ENCODE measurements at places on chromosomes 7 and 10.

DNA sequence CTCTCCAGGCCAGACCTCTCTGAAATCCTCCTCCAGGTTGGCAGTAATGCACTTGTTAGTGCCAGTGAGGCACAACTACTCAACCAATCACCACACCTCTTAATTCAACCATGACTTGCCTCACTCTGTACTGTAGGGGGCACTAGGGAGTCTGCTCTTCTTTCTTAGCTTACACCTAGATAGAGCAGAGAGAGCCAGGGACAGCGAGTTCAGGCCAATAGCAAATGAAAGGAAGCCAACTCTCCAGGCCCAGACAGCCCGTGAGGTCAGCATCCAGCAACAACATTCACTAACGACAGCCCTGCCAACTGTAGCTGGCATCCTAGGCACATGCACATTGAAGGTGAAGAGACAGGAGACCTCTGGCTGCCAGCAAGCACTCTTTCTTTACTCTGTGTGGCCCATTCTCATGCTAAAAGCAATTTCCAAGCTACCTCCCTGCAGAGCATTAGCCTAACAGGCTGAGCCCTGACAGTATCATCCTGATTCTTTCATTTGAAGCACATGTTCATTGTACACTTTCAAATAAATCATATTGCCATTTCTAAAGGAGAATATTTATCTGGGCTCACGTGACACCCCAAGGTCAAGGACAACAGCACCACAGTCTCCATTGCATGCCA is 136.3 kb downstream of the DPY19L1 start:
- no peak overlapping the region for H3K4me3 ChIP-seq
- H3K36me3 ChIP-seq: no peaks in the 10 kb centered on the region
- H3K27me3 ChIP-seq: no peaks in the 10 kb centered on the region
- no peaks in the 10 kb centered on the region for H3K4me1 ChIP-seq
- DNase-seq: no peak

- H3K27me3 ChIP-seq: no peaks in the 10 kb centered on the region
- DNase-seq: no peak
- no peak overlapping the region for H3K27ac ChIP-seq
- H3K36me3 ChIP-seq: no peaks in the 10 kb centered on the region
- H3K4me3 ChIP-seq: no peak overlapping the region
- H3K4me1 ChIP-seq: no peaks in the 10 kb centered on the region
These were observed 63.0 kb upstream of the MPP7 start for GRCh38 chr10:28365840-28366239.

- no peaks in the 10 kb centered on the region for H3K36me3 ChIP-seq
- H3K27ac ChIP-seq: no peak overlapping the region
- H3K4me1 ChIP-seq: no peaks in the 10 kb centered on the region
- no peak overlapping the region for H3K4me3 ChIP-seq
These were observed 68.1 kb upstream of the CDK6 start for GRCh38 chr7:92904244-92905131.

- no peaks in the 10 kb centered on the region for H3K27me3 ChIP-seq
- no peak for DNase-seq
- no peak overlapping the region for H3K27ac ChIP-seq
- H3K36me3 ChIP-seq: no peaks in the 10 kb centered on the region
- H3K4me1 ChIP-seq: no peaks in the 10 kb centered on the region
- no peak overlapping the region for H3K4me3 ChIP-seq
These were observed 175.9 kb downstream of the POU6F2 start for GRCh38 chr7:39153647-39154046.

- H3K27me3 ChIP-seq: no peaks in the 10 kb centered on the region
- DNase-seq: no peak
- H3K4me1 ChIP-seq: no peaks in the 10 kb centered on the region
- no peaks in the 10 kb centered on the region for H3K36me3 ChIP-seq
- H3K4me3 ChIP-seq: no peak overlapping the region
These were observed 42.0 kb upstream of the NMT2 start for GRCh38 chr10:15210521-15210920.

DNA sequence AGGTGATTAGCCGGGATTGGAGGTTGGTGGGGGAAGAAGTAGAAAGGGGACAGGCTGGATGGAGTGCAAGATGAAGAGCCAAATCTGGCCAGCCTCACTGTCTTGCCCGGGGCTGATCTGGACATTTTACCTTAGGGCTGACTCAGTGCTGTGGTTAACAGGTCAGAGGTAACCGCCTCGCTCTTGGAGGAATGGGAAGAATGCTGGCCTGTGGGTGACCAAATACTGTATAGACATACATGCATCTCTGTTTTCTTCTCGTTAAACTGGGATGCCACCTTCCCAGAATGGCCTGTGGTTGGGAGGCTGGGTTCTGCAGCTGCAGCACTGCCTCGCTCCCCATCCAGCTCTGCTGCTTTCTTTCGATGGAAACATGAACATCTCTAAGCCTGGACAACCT is 120.0 kb downstream of the SEC23IP start:
- no peak for DNase-seq
- no peaks in the 10 kb centered on the region for H3K4me1 ChIP-seq
- H3K27ac ChIP-seq: no peak overlapping the region
- H3K4me3 ChIP-seq: no peak overlapping the region
- no peaks in the 10 kb centered on the region for H3K27me3 ChIP-seq

DNA sequence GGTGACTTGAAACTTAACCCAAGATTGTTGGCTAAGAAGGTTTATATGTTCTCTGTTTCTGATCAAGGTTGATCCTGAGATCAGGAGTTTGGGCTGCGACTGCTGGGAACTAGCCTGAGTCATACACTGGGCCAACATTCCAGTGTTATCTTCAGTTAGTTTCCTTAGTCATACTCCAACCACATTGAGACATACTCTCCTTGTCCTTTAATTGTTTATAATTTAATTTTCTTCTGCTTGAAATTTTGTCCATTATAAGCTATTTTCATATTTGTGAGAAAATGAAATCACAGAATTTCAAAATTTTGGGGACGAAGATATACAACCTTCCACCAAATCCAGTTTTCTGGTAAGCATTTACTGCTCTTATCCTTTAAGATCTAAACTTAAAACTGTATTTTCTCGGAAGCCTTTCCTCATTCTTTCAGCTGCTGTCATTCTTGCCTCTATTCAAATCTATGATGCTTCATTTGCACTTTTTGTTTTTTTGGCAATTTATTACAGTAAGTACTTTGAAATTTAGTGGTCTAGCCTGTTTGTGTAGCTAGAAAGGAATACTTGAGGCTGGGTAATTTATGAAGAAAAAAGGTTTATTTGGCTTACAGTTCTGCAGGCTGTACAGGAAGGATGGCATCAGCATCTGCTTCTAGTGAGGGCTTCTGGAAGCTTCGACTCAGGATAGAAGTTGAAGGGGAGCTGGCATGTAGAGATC is 63.4 kb upstream of the POT1 start:
- no peaks in the 10 kb centered on the region for H3K4me1 ChIP-seq
- DNase-seq: no peak
- no peak overlapping the region for H3K27ac ChIP-seq
- no peaks in the 10 kb centered on the region for H3K36me3 ChIP-seq
- H3K4me3 ChIP-seq: no peak overlapping the region

DNA sequence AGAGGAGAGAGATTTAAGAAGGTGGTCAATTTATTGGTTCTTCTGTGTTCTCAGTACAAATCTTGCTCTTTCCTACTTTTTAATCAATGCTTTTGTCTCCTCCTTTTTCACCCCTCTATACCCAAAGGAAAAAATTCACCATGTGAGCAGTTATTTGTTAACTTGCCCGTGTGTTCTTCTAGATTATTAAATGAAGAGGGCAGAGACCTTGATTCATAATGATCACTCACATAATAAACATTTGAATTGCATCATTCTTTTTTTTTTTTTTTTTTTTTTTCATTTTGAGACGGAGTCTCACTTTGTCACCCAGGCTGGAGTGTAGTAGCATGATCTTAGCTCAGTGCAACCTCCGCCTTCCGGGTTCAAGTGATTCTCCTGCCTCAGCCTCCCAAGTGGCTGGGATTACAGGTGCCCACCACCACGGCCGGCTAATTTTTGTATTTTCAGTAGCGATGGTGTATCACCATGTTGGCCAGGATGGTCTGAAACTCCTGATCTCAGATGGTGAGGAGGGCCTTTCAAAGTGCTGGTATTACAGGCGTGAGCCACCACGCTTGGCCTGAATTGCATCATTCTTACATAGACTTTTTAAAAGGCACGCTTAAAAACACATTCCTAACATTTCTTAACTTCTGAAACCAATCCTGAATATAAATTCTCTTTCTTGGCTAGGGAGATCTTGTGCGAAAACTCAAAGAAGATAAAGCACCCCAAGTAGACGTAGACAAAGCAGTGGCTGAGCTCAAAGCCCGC is 3.6 kb downstream of the GARS1 start:
- no peak for DNase-seq
- peaks cover 33% of the 10 kb centered on the region for H3K36me3 ChIP-seq
- H3K4me1 ChIP-seq: peaks cover 22% of the 10 kb centered on the region
- no peak overlapping the region for H3K27ac ChIP-seq
- H3K27me3 ChIP-seq: no peaks in the 10 kb centered on the region

Measured in vagina (tissue), 2 donors.